Upper lobe of left lung (tissue), 6 donors: ENCODE measurements at places on chromosomes 16 and 17. TPM values are rescaled to one million over a fixed set of nuclear protein-coding genes. Genes with fewer than 3 reads are reported as not detected.

DNA sequence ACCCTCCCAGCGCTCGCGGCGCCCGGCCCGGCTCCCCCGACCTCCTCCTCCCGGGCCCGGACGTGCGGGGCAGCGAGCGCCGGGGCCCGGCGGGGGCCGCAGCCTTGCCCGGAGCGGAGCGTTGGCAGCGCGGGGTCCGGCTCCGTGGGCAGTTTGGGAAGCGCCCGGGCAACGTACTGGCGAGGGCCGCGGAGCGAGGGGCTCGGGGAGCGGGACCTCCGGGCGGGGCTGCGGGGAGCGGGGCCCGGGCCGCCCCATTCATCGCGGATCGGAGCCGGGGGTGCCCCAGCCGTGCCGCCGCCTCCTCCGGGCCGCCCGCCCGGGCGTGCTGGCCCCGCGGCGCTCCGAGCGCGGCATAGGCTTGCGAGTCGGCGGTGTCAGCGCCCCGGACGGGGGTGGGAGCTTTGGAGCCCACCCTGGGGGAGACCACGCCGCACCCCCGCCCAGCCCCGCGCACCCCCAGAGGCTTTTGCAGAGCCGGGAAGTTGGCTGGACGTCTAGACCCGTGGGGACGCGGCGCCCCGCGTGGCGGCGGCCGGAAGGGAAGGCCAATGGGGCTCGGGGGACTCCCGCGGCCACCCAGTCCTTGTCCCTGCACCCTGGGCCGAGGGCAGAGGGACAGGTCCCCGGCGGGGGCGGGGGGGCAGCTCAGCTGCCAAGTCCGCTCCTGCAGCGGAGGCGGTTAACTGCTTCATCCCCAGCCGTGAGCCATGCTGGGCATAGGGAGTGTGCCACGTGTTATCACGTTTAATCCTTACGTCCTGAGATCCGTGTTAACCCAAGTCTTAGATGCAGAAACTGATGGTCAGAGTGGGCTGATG, 852 bp downstream of the ZNF469 start:
- peak; percentile 92 for DNase-seq
- no peak overlapping the region for H3K27ac ChIP-seq
- peak overlapping the region; percentile 46 for H3K4me3 ChIP-seq
- H3K4me1 ChIP-seq: peaks cover 11% of the 10 kb centered on the region
- peaks cover 7% of the 10 kb centered on the region for H3K27me3 ChIP-seq
- H3K36me3 ChIP-seq: no peaks in the 10 kb centered on the region

GRCh38 chr17:44792276-44792675, 33.5 kb downstream of the ADAM11 start:
- no peaks in the 10 kb centered on the region for H3K36me3 ChIP-seq
- H3K27ac ChIP-seq: no peak overlapping the region
- no peak for DNase-seq
- H3K4me1 ChIP-seq: peaks cover 13% of the 10 kb centered on the region
- H3K4me3 ChIP-seq: no peak overlapping the region

GRCh38 chr17:17541640-17542001, 45.4 kb upstream of the RASD1 start:
- no peaks in the 10 kb centered on the region for H3K27me3 ChIP-seq
- peaks cover 6% of the 10 kb centered on the region for H3K4me1 ChIP-seq
- no peak overlapping the region for H3K27ac ChIP-seq
- no peaks in the 10 kb centered on the region for H3K36me3 ChIP-seq
- H3K4me3 ChIP-seq: no peak overlapping the region

DNA sequence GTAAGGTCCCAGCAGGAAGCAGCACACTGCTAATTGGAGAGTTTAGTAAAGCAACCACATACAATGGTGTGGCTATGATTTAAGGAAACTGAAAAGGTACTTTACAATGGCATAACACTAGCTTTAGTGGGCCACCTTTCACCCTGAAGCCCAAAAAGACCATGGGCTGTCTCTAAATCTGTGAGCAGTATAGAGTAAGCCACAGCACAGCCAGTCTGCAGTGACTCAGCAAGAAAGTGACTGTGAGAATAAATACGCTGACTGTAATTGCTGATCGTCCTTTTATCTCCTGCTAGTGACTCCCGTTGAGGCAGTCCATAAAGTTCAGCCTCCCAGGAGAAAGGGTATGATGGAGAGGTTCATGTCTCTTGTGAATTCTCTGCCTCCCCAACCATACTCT, 679.8 kb upstream of the KIF2B start:
- no peak for DNase-seq
- no peaks in the 10 kb centered on the region for H3K36me3 ChIP-seq
- H3K27ac ChIP-seq: no peak overlapping the region
- no peaks in the 10 kb centered on the region for H3K27me3 ChIP-seq
- no peaks in the 10 kb centered on the region for H3K4me1 ChIP-seq
- H3K4me3 ChIP-seq: no peak overlapping the region

Gene CSH2
- total RNA-seq: not detected
